Lung (tissue), 17 donors: ENCODE measurements at places on chromosomes 12 and 14. TPM values are rescaled to one million over a fixed set of nuclear protein-coding genes. Genes with fewer than 3 reads are reported as not detected.

The NOC4L gene
- polyA plus RNA-seq = 25.8 TPM

The KRT81 gene
- 0.02 TPM for polyA plus RNA-seq

The PDE3A gene
- 1.5 TPM for polyA plus RNA-seq

The NTN4 gene
- 40.9 TPM for polyA plus RNA-seq

The IPO8 gene
- polyA plus RNA-seq = 6.7 TPM

The SLC6A15 gene
- polyA plus RNA-seq = 0.11 TPM

The CLSTN3 gene
- polyA plus RNA-seq = 30.8 TPM

The SDR9C7 gene
- not detected for polyA plus RNA-seq

The KCNK13 gene
- polyA plus RNA-seq = 0.76 TPM
